Naive thymus-derived CD4-positive, alpha-beta T cell (primary cell): ENCODE measurements at places on chromosomes 1 and 21. TPM values are rescaled to one million over a fixed set of nuclear protein-coding genes. Genes with fewer than 3 reads are reported as not detected.

DNA sequence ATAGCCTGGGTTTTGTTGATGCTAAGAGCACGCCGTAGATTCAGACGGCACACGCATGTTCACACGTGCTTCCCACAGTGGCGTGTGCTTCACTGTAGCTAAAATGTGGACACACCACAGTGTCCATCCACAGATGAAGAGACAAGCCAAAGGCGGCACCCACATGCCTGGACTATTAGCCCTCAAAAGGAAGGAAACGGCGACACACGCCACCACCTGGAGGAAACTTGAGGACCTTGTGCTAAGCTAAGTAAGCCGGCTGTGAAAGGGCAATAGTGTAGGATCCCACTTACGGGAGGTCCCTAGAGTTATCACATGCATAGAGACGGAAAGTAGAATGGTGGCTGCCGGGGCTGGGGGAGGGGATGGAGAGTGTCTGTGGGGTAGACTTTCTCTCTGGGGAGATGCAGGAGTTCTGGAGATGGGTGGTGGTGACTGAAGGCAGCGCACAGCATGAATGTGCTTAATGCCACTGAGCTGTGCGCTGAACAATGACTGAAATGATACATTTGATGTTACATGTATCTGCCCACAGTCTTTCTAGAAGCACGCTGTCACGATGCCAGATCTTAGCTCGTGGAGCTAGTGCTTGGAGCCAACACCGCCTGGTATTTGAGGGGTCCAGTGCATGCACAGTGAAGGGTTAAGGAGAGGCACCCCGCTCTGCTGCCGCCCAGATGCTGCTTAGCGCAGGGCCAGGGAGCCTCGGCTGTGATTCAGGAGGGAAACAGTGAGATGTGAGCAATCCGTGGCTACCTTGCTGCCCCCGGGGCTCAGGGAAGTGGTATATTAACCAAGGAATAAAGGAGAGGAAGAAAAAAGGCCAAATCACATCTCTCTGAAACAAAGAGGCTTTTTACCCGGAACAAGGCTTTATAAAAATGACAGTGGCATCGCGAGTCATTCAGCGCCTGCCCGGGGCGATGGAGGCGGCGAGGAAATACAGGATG is 103.7 kb downstream of the PRDM16 start:
- no peak for DNase-seq
- H3K4me1 ChIP-seq: no peaks in the 10 kb centered on the region
- no peak overlapping the region for H3K27ac ChIP-seq
- no peaks in the 10 kb centered on the region for H3K27me3 ChIP-seq
- no peaks in the 10 kb centered on the region for H3K36me3 ChIP-seq

GRCh38 chr1:214552174-214552608 is 789 bp upstream of the PTPN14 start:
- H3K36me3 ChIP-seq: no peaks in the 10 kb centered on the region
- H3K4me1 ChIP-seq: no peaks in the 10 kb centered on the region

The ABCA4 gene
- polyA plus RNA-seq: not detected

DNA sequence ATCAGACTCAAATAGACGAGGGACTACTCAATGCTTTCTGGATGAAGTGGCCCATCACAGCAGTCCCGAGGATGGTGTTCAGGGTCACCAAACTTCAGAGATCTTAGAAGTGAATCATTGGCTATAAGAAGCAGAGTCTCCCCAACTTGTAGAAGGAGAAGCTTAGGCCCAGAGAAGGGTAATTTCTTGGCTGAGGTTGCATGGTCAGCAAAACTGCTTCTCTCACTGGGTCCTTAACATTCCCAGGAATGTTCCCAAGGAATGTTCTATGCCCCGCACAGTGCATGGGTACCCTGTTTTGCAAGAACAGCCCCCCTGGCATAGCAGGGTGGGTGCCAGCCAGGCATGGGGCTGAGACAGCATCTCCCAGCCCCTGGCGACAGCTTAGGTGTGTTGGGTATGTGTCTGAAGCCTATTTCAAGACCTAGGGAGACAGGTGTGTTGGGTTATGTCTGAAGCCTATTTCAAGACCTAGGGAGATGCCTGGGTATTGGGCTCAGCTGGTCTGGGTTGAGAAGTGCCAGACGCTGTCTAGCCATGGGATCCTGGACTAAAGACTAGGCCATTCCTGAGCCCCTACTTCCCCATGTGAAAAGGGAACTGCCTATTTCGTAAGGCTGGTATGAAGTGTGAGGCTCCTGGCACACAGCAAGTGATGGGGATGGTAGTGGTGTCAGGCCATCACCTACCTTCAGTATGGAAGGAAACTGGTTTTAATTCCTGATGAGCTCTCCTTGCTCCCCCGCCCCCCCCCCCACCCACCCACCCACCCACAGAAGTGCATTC is 26.1 kb downstream of the PADI6 start:
- H3K27me3 ChIP-seq: no peaks in the 10 kb centered on the region
- no peaks in the 10 kb centered on the region for H3K36me3 ChIP-seq
- no peak overlapping the region for H3K27ac ChIP-seq
- no peaks in the 10 kb centered on the region for H3K4me1 ChIP-seq

The PRR9 gene
- polyA plus RNA-seq: not detected

The ATAD3C gene
- 0.76 TPM for polyA plus RNA-seq

DNA sequence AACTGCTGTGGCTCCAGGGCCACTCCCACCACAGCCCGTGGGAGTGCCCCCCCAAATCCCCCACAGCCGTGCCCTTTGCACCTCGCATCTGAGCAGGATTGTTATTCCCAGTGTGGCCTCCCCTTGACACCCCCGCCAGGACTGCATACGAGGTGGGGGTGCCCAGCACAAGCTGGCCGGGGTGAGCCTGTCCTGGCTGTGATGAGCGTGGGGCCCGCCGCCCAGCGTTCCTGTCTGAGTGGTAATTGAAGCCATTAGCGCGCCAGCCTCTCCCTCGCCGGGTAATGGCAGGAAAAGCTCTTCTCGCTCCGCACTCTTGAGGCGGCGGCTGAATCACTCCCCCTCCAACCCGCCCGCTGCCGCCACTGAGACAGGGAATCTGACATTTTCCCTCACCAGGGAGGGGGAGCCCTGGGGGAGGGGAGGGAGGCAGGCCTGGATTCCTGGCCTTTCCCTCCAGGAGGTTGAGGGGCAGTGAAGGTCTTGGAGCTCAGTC is 27.7 kb downstream of the PTPRF start:
- H3K4me1 ChIP-seq: no peaks in the 10 kb centered on the region
- H3K4me3 ChIP-seq: no peak overlapping the region
- H3K36me3 ChIP-seq: no peaks in the 10 kb centered on the region
- H3K27ac ChIP-seq: no peak overlapping the region
- no peak for DNase-seq

- DNase-seq: no peak
- no peaks in the 10 kb centered on the region for H3K4me1 ChIP-seq
- no peaks in the 10 kb centered on the region for H3K27me3 ChIP-seq
These were observed 73.1 kb downstream of the KCNJ6 start for GRCh38 chr21:37843191-37843590.

- peaks cover 11% of the 10 kb centered on the region for H3K4me1 ChIP-seq
- H3K4me3 ChIP-seq: no peak overlapping the region
- H3K27me3 ChIP-seq: no peaks in the 10 kb centered on the region
- H3K27ac ChIP-seq: no peak overlapping the region
These were observed 6.2 kb downstream of the ZRANB2 start for GRCh38 chr1:71074681-71075080.

GRCh38 chr1:46522184-46522968 is 29.1 kb downstream of the KNCN start:
- no peaks in the 10 kb centered on the region for H3K36me3 ChIP-seq
- H3K4me3 ChIP-seq: no peak overlapping the region
- DNase-seq: peak; percentile 33
- no peaks in the 10 kb centered on the region for H3K27me3 ChIP-seq

The MIXL1 gene
- polyA plus RNA-seq: not detected

DNA sequence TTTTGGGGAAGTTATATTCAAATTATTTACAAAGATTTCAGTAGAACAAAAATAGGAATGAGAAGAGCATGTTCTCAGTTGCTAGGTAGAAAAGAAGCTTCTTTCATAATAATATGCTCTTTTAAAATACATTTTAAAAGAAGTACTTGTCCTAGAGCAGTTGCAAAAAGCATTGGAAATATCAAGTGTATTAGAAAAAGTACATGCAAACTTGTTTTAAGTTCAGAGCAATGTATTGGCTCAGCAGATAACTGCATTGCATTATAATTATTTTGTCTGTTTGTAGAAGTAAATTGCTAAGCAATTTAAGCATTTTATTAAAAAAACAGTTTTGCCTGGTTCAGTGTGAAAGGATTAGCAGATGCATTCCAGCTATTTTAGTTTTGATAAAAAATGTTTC is 806.4 kb downstream of the USP25 start:
- H3K36me3 ChIP-seq: no peaks in the 10 kb centered on the region
- H3K4me1 ChIP-seq: no peaks in the 10 kb centered on the region
- H3K27me3 ChIP-seq: no peaks in the 10 kb centered on the region

- no peak overlapping the region for H3K4me3 ChIP-seq
- no peaks in the 10 kb centered on the region for H3K4me1 ChIP-seq
- H3K36me3 ChIP-seq: no peaks in the 10 kb centered on the region
- H3K27ac ChIP-seq: no peak overlapping the region
- no peaks in the 10 kb centered on the region for H3K27me3 ChIP-seq
These were observed 16.0 kb upstream of the LRIG2 start for GRCh38 chr1:113057006-113057405.

The CSRP1 gene
- polyA plus RNA-seq: 43.6 TPM
